Mucosa of descending colon (tissue), 3 donors: ENCODE measurements at places on chromosomes 4 and X. TPM values are rescaled to one million over a fixed set of nuclear protein-coding genes. Genes with fewer than 3 reads are reported as not detected.

The NDNF gene
- total RNA-seq = 11.8 TPM

The ADH1A gene
- 0.80 TPM for total RNA-seq

DNA sequence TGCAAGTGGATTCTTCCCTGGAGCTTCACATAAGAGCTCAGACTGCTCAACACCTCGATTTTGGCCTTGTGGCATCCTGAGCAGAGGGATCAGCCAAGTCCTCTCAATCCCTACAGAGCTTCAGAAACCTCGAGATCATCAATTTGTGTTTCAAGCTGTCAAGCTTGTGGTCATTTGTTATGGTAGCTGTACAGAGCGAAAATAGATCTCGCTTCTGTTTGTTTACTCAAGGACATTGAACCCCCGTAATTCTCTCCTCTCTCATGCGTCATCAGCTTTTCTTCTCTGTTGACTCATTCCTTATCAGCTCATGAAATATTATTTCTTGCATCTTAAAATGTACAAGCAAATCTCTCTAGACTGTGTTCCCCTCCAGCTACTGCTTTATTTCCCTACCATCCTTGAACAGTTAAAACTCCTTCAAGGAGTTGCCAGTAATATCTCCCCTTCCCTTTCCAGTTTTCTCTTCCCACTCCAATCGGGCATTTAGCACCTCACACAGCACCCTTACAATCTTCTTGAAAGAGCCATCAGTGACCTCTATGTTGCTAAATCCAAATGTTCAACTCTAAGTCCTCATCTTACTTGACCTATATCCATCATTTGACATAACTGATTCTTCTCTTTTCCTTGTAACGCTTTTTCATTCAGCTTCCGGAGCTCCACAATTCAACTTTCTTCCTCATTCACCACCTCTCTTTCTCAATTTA is 106.2 kb upstream of the FAT1 start:
- no peak for DNase-seq

DNA sequence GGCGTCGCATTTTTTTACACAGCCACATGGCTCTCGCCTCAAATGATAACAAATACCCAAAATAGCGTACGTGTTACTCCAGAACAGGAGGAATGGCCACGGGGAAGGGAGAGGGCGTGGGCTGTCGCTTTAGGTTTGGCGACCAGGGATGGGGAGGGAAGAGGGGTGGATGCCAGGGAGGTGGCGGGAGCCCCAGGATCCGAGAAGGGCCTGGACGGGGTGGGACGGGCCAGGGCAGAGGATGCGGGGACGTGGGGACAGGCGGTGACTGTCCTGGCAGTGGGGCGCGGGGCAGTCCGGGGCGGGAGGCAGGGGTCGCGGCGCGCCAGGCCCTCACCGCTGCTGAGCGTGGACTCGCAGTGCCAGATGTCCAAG is 631 bp downstream of the TMEM47 start:
- DNase-seq = peak; percentile 41
